ENCODE measurements at places on chromosomes 7 and 10.
A peak's percentile ranks its signal among the peaks of the same experiment; 100 is the strongest.

DNA sequence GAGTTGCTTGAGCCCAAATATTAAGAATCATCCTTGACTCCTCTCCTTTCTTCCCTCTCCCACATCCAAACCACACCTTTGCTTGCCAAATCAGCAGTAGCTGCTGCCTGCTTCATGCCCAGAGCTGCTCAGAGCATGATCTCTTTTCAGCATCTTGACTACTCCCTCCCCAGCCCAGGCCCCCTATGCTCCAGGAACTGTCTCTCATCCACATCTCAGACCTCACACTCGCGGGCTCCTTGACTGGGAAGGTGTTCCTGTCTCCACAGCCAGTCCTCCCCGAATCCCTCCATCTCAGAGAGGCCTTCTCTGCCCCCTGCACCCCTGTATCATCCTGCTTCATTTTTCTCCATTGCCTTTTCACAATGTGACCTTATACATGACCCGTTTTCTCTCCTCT is 157.0 kb downstream of the DNAJB6 start:
- no peaks in the 10 kb centered on the region for H3K4me1 ChIP-seq
- H3K27me3 ChIP-seq: no peaks in the 10 kb centered on the region
- H3K36me3 ChIP-seq: no peaks in the 10 kb centered on the region
- DNase-seq: no peak
- H3K27ac ChIP-seq: no peak overlapping the region

DNA sequence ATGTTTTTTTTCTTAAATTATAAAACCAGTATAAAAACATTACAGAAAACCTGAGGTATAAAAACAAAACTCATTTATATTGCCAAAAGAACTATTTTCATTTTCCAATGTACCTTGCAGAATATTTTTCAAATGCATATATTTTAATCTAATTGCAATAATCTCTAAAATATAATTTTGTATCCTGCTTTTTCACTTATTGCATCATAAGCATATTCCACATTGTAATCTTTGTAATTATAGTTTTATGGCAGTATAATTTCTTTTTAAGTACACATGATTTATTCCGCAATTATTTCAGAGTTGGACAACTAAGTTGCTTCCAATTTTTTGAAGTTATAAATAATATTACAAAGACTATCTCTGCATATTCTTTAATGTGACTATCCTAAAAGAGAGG is 43.7 kb downstream of the SGCE start:
- no peaks in the 10 kb centered on the region for H3K36me3 ChIP-seq
- H3K27me3 ChIP-seq: no peaks in the 10 kb centered on the region

DNA sequence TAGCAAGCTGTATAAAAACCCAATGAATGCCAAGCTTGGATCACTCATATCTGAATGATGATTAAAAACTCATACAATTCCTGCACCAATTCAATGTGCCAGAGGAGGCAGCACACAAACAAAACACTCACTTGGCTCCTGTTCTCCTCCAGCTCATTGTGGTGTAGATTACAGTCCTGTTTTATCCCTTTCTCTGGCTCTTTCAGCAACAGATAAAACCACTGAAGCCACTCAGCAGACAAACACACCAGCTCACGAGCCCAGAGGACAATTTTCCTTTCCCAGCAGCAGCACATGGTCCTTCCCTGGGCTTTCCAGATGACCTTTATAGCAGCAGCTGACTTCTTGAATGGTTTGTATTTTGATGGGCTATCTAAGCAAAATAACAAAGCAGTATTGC is 107.3 kb upstream of the STARD3NL start:
- H3K4me1 ChIP-seq: no peaks in the 10 kb centered on the region
- H3K27me3 ChIP-seq: no peaks in the 10 kb centered on the region
- H3K27ac ChIP-seq: no peak overlapping the region
- no peaks in the 10 kb centered on the region for H3K36me3 ChIP-seq
- DNase-seq: no peak
- H3K4me3 ChIP-seq: no peak overlapping the region

GRCh38 chr7:124712017-124712416 is 53.6 kb downstream of the GPR37 start:
- H3K27ac ChIP-seq: no peak overlapping the region
- no peak overlapping the region for H3K4me3 ChIP-seq
- H3K36me3 ChIP-seq: no peaks in the 10 kb centered on the region
- H3K4me1 ChIP-seq: no peaks in the 10 kb centered on the region

GRCh38 chr10:22708772-22709171 is 5.6 kb downstream of the PIP4K2A start:
- H3K4me1 ChIP-seq: peaks cover 41% of the 10 kb centered on the region
- no peaks in the 10 kb centered on the region for H3K27me3 ChIP-seq
- DNase-seq: no peak
- H3K27ac ChIP-seq: no peak overlapping the region
- no peak overlapping the region for H3K4me3 ChIP-seq
- no peaks in the 10 kb centered on the region for H3K36me3 ChIP-seq

- H3K27ac ChIP-seq: no peak overlapping the region
- no peak for DNase-seq
- no peaks in the 10 kb centered on the region for H3K4me1 ChIP-seq
These were observed 77.2 kb upstream of the ARHGAP21 start for GRCh38 chr10:24800861-24801260.

- peak; percentile 64 for DNase-seq
- H3K4me1 ChIP-seq: no peaks in the 10 kb centered on the region
- no peak overlapping the region for H3K27ac ChIP-seq
- H3K4me3 ChIP-seq: no peak overlapping the region
These were observed 226.8 kb downstream of the TCERG1L start for GRCh38 chr10:131084791-131085090.

DNA sequence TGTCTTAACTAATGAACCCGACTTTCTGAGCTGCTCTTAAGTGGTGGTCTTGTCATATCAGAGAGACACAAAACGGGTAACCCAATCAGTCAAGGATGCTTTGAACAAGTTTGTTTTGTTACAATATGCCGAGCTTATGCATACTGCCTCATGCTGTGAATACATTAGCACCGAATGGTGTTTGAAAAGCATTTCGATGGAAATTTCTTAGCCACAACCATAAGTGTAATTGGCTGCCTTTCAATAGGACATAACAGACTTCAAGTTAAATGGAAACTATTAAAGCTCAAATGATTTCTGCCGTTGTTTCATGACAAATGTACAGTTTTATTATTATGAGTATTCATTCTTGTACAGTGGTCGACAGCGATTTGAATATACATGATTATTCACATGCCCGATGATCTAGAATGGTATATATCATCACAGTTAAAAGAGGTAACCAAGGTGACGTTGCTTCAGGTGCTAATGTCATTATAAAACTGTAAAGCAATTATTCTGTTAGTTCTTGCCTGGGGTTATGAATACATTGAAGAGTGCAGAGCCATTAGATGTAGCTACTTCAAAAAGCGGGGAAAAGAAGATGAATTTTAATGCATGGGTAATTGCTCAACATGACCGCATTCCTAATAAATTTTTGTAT is 118.8 kb downstream of the EBF3 start:
- H3K27ac ChIP-seq: no peak overlapping the region
- no peaks in the 10 kb centered on the region for H3K4me1 ChIP-seq
- no peaks in the 10 kb centered on the region for H3K27me3 ChIP-seq
- H3K36me3 ChIP-seq: no peaks in the 10 kb centered on the region
- H3K4me3 ChIP-seq: no peak overlapping the region

DNA sequence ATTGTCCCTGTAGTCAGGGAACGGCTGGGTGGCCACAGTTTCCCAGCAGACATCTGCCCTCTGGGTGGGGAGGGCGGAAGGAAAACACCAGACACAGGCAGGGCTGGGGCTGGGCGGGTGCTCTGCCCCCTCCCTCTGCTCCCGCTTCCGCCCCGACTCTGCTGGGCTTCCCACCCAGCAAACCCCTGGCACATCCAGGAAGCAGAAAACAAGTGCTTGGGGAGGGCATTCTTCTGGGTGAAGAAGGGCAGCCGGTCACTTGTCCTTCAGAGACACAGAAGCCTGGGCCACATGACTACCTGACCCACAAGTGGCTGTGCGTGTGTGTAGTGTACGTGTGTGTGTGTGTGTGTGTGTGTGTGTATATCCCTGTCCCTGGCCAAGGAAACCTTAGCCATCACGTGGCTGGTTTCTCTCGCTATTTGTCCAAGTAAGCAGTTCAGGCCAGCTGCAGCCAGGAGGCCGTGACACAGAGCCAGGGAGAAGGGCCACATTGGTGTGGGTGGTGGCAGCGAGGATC is 77.9 kb downstream of the ZMIZ1 start:
- no peak overlapping the region for H3K4me3 ChIP-seq
- H3K36me3 ChIP-seq: peaks cover 14% of the 10 kb centered on the region
- no peaks in the 10 kb centered on the region for H3K27me3 ChIP-seq
- peak overlapping the region; percentile 92 for H3K27ac ChIP-seq
- H3K4me1 ChIP-seq: peaks cover 92% of the 10 kb centered on the region
- DNase-seq: no peak

DNA sequence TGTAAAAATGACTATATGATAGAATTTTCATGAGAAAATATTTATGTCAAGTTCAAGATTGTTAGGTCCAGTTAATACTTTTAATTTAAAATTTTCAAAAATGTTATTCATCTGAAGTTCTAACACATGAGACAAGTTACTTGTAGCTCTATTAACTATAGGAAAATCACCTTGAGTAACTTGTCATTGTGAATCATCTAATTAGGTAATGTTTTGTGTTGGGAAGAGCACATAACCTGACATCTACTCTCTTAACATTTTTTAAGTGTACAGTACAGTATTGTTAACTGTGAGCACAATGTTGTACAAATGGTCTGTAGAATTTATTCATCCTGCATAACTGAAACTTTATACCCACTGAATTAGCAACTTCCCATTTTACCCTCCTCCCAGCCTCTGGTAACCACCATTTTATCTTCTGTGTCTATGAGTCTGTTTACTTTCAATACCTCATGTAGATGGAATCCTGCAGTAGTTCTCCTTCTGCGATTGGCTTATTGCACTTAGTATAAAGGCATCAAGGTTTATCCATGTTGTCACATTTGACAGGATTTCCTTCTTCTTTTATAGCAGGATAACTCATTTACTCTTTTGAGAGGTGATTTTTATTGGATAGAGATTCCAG is 54.6 kb downstream of the ARL4A start:
- H3K4me1 ChIP-seq: no peaks in the 10 kb centered on the region
- no peaks in the 10 kb centered on the region for H3K27me3 ChIP-seq
- H3K27ac ChIP-seq: no peak overlapping the region
- no peaks in the 10 kb centered on the region for H3K36me3 ChIP-seq

GRCh38 chr10:100377830-100378229 is 30.8 kb downstream of the SCD start:
- no peaks in the 10 kb centered on the region for H3K27me3 ChIP-seq
- peaks cover 3% of the 10 kb centered on the region for H3K36me3 ChIP-seq
- H3K4me1 ChIP-seq: peaks cover 17% of the 10 kb centered on the region
- H3K27ac ChIP-seq: no peak overlapping the region
- no peak overlapping the region for H3K4me3 ChIP-seq
- DNase-seq: no peak
